ENCODE measurements at places on chromosomes 13 and 19.

DNA sequence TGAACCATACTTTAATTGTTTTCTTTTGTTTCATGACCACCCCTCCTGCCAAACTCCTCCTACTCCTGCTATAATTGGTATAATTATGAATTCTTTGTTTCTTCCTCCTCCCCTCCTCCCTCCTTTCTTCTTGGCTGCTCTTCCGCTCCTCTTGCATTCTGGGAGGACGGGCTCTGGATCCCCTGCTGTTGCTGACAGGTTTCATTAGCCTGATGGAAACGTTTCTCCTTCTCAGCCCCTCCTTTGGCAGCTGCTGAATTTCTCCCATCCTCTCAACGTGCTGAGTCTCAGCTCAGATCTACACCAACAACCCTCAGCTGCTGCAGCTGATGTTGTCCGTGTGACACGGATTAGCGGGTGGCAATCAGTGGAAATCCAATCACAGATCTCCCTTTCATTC, 97.1 kb upstream of the UBAC2 start:
- no peak for DNase-seq

- DNase-seq = no peak
These were observed 175.1 kb upstream of the KL start for GRCh38 chr13:32840989-32841713.

GRCh38 chr13:39938596-39938995, 283.1 kb downstream of the COG6 start:
- no peak for DNase-seq

- DNase-seq = no peak
These were observed 67.3 kb downstream of the SLC15A1 start for GRCh38 chr13:98685146-98685545.

- no peak for DNase-seq
These were observed 194.7 kb downstream of the URI1 start for GRCh38 chr19:30136611-30137195.

- no peak for DNase-seq
These were observed 10.7 kb downstream of the SIGLEC6 start for GRCh38 chr19:51520728-51521127.

- DNase-seq = no peak
These were observed 72.3 kb upstream of the C1QTNF9B start for GRCh38 chr13:23969647-23970046.

- DNase-seq = no peak
These were observed 47.9 kb upstream of the POMP start for GRCh38 chr13:28610996-28611395.

DNA sequence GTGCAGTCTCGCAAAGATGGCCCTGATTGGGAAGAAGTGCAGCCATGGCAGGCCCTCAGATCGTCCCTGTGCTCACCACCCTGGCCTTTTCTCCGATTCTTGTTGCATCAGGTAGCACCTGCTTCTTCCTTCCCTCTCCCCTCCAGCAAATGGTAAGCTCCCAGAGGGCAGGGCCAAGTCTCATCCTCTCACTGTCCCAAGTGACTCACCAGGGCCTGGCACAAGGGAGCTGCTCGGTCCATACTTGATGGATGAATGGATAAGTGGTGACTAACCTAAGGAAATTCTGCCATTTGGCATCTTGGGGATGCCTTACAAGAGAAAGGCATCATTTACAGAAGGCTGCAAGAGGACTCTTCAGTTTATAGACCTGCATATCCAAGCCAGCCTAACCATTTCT, 84.9 kb downstream of the ZIC5 start:
- no peak for DNase-seq

GRCh38 chr13:64680739-64681138, 2549.4 kb downstream of the PCDH9 start:
- DNase-seq = no peak

GRCh38 chr19:47598407-47599349, 10.3 kb upstream of the BICRA start:
- no peak for DNase-seq

GRCh38 chr19:19321141-19321577, 530 bp downstream of the MAU2 start:
- no peak for DNase-seq

DNA sequence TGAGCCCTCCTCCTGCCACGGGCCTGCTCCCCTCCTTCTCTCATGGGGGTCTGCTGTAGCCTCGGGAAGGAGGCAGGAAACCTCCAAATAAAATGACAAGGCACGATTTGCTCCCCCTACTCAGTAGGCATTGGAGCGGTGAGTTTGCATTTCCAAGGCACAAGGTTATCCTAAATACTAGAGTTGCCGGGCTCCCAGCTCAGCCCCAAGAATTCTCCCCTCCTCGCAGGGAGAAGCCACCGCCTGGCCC, 1.5 kb downstream of the CEBPA start:
- DNase-seq = no peak

- DNase-seq = no peak
These were observed 123.4 kb upstream of the MCF2L start for GRCh38 chr13:112845511-112846144.

- no peak for DNase-seq
These were observed 46.9 kb downstream of the FGF9 start for GRCh38 chr13:21717817-21718216.

DNA sequence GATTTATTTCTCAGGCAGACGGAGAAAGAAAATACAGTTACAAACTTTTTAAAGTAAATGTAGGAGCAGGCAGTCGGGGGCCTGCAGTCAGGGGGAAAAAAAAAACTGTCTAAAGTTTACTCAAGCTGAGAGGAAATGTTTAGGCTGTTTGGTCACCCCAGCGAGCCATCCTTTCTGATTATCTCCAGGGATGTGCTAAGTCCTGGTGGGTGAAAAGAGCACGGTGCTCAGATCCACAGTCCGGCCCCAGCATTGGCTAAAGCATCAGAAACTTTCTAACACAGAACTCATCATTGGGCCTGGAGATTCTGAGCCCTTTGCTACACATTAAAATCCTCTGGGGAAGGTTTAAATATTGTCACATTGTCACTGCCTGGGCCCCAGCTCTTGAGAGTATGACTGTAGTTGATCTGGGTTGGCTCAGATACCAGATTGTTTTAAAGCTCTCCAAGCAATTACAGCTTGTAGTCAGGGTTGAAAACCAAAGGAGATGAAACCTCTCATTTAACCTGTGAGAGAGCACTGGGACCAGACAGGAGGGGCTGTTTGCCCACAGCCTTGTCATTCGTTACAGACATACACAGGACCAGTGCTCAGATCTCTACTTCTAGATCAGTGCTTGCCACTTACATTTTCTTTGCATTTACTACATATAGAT, 131.1 kb upstream of the HTR2A start:
- no peak for DNase-seq

DNA sequence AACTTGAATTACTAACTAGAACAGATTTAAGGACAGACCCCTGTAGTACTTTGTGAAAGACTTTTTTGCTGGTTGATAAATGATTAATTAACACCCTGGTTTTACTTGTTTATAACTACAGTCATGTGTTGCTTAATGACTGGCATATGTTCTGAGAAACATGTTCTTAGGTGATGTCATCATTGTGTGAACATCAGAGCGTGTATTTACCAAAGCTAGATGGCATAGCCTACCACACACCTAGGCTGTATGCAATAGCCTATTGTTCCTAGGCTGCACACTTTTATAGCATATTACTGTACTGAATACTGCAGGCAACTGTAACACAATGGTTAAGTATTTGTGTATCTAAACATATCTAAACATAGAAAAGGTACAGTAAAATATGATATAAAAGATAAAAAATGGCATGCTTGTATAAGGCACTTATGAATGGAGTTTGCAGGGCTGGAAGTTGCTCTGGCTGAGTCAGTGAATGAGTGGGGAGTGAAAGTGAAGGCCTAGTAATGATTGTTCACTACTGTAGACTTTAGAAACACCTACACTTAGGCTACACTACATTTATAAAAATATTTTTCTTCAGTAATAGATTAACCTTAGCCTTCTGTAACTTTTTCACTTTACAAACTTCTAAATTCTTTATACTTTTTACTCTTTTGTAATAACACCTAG, 260.3 kb downstream of the KCNRG start:
- no peak for DNase-seq

DNA sequence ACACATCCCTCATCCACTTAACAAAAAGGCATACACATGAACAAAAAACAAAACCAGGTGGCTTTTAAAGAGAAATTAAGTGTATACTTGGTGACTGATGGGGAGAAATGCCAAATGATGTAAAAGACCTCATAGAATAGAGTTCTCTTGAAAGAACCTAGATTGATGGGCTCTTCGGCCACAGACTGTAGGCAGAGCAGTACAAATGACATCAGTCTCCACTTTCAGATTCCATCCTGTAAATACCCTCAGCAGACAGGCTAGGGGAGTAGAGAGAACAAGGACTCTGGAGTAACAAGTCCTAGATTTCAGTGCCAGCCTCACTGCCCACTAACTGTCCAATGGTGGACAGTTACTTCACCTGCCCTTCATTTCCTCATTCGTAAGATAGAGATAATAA, 203.8 kb downstream of the MZT1 start:
- no peak for DNase-seq

GRCh38 chr19:11698231-11698630, 40.5 kb downstream of the ZNF823 start:
- DNase-seq = no peak

DNA sequence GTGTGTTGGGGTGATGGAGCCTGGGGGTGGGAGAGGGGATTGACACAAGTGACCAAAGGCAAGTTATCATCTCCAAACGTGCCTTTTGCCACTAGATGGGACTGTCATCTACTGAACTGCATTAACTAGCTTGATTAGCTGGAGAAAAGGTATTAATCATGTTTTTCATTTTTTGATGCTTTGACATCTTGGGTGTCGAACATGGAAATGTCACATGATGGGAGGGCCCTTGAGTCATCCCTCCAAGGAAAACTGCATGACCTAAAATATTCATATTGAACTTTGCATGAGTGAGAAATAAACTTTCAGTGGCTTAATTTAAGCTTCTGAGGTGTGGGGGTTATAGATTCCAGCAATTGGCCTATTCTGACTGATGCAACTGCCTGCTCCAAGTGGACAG, 73.3 kb downstream of the ALOX5AP start:
- no peak for DNase-seq

DNA sequence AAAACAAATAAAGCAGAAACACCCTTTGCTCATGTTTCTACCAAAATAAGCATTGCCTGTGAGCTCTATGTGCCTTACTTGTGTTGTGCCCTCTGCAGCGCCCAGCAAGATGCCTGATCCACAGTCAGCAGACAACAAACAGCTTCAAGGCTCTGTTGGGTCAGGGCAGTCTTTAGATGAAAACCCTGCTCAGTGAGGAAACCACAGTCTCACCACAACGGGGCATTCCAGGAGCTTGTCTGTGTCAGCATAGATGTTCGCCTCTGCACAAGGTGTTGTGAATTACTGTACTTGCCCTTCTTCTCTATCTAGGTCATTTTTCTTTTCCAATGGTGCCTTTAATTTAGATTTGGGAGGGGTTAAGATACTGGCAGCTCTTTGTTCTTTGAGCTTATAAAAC, 251.9 kb downstream of the COL4A1 start:
- no peak for DNase-seq

GRCh38 chr13:74768521-74769085, 634.4 kb upstream of the KLF12 start:
- DNase-seq = no peak

DNA sequence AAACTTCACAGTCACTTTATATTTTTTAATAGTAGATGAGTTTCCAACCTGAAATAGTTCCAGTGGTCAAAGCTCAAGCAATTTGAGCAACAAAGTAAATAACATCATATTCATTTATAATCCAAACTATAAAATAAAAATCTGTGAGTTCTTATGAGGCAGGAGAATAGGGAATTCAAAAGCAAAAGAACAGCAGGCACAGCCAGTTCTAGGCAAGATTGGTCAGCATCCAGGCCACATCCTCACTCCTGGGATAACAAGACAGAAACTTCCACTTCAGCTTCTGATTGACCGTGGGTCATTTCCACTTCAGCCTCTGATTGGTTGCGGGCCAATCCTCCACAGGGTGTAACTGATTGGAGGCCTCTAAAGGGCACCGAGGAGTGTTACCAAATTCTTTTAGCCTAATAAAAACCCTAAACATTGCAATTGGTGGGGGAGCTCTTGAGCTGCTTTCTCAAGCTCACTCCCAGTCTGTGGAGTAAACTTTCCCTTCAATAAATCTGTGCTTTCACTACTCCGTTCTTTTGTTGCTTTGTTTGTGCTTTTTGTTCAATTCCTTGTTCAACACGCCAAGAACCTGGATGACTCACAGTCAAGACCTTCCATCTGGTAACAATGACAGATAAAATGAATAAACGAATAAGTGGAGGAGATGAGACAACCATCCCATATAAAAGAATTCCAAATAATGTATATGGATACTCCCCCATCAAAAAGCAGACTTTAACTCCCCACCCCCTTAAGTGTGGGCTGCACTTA, 42.6 kb upstream of the AMER2 start:
- no peak for DNase-seq

DNA sequence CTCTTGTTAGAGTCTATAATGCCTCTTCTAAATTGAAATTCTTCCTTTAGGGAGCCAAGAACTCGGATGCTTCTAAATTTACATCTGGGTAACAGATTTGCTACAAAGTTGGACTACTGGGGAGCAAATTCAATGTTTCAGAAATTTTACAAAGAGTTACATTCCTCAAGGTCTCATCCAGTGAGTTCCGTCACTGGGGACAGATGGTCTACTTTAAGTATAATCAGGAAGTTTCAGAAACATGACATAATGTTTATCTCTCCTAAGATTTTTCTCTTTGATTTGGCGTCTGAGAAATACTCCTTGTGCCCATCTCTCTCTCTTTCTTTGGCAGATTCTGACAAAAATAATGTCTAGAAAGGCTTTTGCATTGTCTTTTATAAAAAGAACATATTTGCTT, 81.5 kb upstream of the MBNL2 start:
- DNase-seq = no peak

- DNase-seq = no peak
These were observed 846 bp downstream of the RPL13A start for GRCh38 chr19:49488046-49488862.

DNA sequence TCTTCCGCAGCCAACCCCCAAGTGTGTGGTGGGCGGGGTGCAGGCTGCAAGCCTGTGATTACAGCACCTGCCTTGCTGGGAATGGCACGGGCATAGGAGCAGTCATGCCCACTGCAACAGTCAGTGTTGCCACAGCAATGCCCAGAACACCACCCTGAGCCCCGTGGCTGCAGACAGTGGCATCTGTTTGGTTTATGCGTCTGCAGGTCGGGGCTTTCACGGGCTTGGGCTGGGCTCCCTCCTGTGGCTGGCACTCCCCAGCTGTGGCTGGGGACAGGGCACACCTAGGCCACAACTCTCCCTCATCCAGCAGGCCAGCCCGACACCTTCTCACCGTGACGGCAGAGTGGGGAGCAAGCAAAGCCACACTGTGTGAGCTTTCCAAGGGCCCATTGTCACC, 115.3 kb upstream of the C1QTNF9B start:
- DNase-seq = no peak

GRCh38 chr13:95181586-95181985, 119.7 kb downstream of the ABCC4 start:
- no peak for DNase-seq

DNA sequence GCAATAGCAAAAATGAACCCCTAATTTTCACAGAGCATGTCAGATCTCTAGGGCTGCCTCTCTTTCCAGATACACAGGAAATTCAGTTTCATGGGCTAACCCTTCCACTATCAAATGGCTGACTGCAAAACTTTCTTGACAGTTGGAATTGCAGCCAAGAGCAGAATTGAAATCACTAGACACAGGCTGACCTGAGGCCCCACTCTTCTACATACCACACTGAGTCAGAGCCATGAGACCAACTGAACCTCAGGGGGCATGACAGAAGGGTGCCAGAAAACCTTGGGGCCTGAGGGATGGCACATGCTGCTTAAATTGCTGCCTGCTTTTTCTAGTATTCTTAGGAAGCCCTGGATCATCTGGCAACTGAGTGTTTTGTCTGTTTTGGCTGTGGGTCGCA, 1.7 kb upstream of the DLEU7 start:
- DNase-seq = no peak
